MM.1S (cell line): ENCODE measurements at places on chromosomes 1 and 21.

GRCh38 chr1:17837233-17838030 is 82.3 kb downstream of the ACTL8 start:
- H3K36me3 ChIP-seq, result no peaks in the 10 kb centered on the region
- DNase-seq, result no peak
- H3K27me3 ChIP-seq, result peaks cover 91% of the 10 kb centered on the region
- H3K27ac ChIP-seq, result no peak overlapping the region
- no peak overlapping the region for H3K4me3 ChIP-seq

DNA sequence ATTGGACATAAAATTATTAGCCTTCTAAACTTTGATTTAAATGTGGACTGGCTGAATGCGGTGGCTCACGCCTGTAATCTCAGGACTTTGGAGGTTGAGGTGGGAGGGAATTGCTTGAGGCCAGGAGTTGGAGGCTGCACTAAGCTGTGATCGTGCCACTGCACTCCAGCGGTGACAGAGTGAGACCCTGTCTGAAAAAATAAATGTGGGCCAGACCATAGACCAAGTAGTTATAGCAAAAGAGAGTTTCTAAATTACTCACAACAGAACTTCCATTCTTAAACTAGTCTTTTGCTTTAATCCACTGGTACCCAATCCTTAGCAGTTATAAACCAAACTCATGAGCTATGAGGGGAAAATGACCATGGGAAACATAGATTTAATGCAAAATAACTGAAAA is 35.2 kb downstream of the RAP1A start:
- no peaks in the 10 kb centered on the region for H3K36me3 ChIP-seq
- 0 out of 2 replicates have a peak, but pooled peaks cover 1% of the 10 kb centered on the region for H3K4me1 ChIP-seq
- no peak overlapping the region for H3K4me3 ChIP-seq

DNA sequence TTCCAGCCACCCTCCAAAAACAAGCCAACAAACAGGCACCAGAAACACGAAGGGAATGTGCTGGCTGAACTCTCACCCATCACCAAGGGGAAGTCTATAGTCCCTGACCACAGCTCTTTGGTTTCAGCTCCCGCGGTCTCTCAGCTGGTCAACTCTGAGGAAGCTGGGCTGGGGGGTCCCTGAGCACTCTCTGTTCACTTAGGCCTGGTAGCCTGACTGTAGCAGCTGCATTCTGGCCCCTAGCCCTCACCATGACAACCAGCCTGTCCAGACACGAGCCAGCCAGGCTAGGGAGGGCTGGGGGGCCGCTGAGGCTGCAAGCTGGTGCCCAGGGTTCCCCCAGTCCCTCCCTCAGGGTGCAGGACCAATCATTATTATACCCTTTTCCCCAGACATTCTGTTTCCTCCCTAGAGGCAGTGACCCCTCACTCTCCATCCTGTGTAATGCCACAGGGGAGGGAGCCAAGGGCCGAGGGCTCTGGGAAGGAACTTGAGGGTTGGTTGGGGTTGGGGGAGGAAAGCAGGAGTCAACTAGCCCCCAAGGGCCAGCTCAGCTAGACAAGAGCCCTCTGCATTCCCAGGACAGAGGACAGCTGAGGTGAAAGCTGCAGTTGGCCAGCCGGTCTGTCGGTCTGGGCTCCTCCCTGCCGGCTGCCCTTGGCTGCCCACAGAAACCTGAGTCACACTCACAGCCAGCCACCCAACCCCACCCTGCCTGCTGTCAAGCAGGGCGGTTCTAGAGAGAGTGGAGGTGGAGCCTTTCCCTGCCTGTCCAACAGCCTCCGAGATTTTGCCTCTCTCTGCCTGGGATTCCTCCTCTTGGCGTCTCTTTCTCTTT is 1.2 kb upstream of the TRAPPC3 start:
- peaks cover 22% of the 10 kb centered on the region for H3K4me1 ChIP-seq
- peak; percentile 87 for DNase-seq
- no peaks in the 10 kb centered on the region for H3K27me3 ChIP-seq
- H3K4me3 ChIP-seq, result peak overlapping the region; percentile 57
- no peaks in the 10 kb centered on the region for H3K36me3 ChIP-seq
- H3K27ac ChIP-seq, result peak overlapping the region; percentile 96

DNA sequence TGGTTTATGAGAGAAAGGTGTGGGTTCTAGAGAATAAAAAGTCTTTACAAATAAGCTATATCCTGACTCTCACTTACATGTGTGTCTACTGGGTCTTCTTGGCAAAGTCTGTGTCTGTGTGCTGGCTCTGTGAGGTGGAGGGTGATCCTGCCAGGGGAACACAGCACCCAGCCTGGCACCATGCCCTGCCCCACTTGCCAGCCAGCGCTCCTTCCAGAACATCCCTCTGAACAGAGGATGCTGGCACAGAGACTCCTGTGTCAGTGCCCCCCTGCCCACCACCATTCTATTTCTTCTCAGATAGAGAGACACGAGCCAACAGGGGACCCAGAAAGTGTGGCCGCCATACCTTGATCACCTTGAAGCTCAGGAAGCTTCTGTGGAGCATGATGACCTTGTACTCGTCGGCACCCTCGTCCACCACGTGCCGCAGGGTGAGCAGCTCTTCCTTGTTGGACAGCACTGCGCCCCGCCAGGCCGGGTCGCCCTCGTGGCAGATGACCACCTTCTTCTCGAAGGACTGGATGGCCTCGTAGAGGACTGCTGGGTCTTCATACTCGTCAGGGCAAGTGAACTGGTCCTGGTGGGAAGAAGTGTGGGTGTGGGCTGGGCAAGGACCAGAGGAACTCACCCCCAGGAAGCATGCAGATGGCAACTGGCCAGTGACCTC is 49.7 kb downstream of the NTPCR start:
- no peaks in the 10 kb centered on the region for H3K36me3 ChIP-seq
- H3K27ac ChIP-seq, result no peak overlapping the region
- H3K4me3 ChIP-seq, result no peak overlapping the region
- H3K27me3 ChIP-seq, result no peaks in the 10 kb centered on the region
- H3K4me1 ChIP-seq, result no peaks in the 10 kb centered on the region

- H3K27ac ChIP-seq, result no peak overlapping the region
- no peaks in the 10 kb centered on the region for H3K4me1 ChIP-seq
- no peak overlapping the region for H3K4me3 ChIP-seq
- no peaks in the 10 kb centered on the region for H3K36me3 ChIP-seq
- no peak for DNase-seq
- H3K27me3 ChIP-seq, result no peaks in the 10 kb centered on the region
Measured at GRCh38 chr1:93687542-93687941, 5.9 kb upstream of the BCAR3 start.

GRCh38 chr1:35560256-35561225 is 2.9 kb downstream of the NCDN start:
- no peaks in the 10 kb centered on the region for H3K36me3 ChIP-seq
- no peak overlapping the region for H3K27ac ChIP-seq
- DNase-seq, result no peak
- H3K27me3 ChIP-seq, result no peaks in the 10 kb centered on the region

DNA sequence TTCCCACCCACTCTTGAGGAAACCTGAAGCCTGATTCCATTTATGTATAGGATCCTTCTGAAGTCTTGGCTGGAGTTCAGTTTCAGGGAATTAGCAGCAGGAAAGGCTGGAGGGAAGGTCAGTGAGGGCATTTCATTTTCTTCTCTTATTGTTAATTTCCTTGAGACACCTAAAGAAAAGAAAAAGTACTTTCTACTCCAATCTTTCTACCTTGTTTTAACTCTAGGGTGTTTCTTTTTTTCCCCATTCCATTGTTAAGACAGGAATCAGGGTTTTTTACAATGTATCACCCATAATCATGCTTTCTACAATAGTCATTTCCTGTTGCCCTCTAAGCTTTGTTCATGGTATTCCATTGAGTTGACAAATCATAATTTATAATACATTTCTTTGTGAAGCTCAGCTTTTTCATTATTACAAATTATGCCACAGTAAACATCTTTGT is 27.4 kb downstream of the SNRPE start:
- no peak overlapping the region for H3K4me3 ChIP-seq
- DNase-seq, result no peak
- H3K27ac ChIP-seq, result no peak overlapping the region
- H3K27me3 ChIP-seq, result no peaks in the 10 kb centered on the region
- no peaks in the 10 kb centered on the region for H3K4me1 ChIP-seq

- H3K4me3 ChIP-seq, result no peak overlapping the region
- no peak overlapping the region for H3K27ac ChIP-seq
- H3K4me1 ChIP-seq, result no peaks in the 10 kb centered on the region
- H3K36me3 ChIP-seq, result no peaks in the 10 kb centered on the region
- no peak for DNase-seq
- no peaks in the 10 kb centered on the region for H3K27me3 ChIP-seq
Measured at GRCh38 chr1:63230722-63231121, 91.6 kb upstream of the FOXD3 start.

GRCh38 chr1:210239349-210240111 is 6.9 kb downstream of the SERTAD4 start:
- no peak overlapping the region for H3K27ac ChIP-seq
- H3K4me3 ChIP-seq, result no peak overlapping the region
- H3K36me3 ChIP-seq, result no peaks in the 10 kb centered on the region
- H3K4me1 ChIP-seq, result peaks cover 1% of the 10 kb centered on the region

- peaks cover 15% of the 10 kb centered on the region; the same call in 1 of the 2 replicates for H3K4me1 ChIP-seq
- H3K36me3 ChIP-seq, result no peaks in the 10 kb centered on the region
- peaks cover 31% of the 10 kb centered on the region for H3K27me3 ChIP-seq
- no peak overlapping the region for H3K4me3 ChIP-seq
Measured at GRCh38 chr1:236161230-236161629, 18.9 kb downstream of the GPR137B start.

DNA sequence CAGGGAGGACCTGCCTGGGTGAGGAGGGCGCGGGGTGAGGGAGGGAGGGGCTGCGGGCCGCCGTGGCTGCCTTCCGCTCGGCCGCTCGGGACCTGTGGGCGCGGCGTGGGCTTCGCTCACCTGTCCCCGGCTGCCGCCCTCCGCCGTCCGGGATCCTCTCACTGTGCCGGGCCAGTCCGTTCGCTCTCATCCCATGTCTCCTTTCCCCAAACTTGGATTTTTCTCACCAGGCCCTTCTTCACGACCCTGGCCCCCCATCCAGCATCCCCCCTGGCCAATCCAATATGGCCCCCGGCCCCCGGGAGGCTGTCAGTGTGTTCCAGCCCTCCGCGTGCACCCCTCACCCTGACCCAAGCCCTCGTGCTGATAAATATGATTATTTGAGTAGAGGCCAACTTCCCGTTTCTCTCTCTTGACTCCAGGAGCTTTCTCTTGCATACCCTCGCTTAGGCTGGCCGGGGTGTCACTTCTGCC is 362 bp downstream of the ZBTB48 start:
- H3K27me3 ChIP-seq, result no peaks in the 10 kb centered on the region
- peak overlapping the region; percentile 4; the same call in 1 of the 2 replicates for H3K27ac ChIP-seq
- DNase-seq, result no peak
- peaks cover 14% of the 10 kb centered on the region for H3K4me1 ChIP-seq
- H3K4me3 ChIP-seq, result peak overlapping the region; percentile 70
- H3K36me3 ChIP-seq, result no peaks in the 10 kb centered on the region

DNA sequence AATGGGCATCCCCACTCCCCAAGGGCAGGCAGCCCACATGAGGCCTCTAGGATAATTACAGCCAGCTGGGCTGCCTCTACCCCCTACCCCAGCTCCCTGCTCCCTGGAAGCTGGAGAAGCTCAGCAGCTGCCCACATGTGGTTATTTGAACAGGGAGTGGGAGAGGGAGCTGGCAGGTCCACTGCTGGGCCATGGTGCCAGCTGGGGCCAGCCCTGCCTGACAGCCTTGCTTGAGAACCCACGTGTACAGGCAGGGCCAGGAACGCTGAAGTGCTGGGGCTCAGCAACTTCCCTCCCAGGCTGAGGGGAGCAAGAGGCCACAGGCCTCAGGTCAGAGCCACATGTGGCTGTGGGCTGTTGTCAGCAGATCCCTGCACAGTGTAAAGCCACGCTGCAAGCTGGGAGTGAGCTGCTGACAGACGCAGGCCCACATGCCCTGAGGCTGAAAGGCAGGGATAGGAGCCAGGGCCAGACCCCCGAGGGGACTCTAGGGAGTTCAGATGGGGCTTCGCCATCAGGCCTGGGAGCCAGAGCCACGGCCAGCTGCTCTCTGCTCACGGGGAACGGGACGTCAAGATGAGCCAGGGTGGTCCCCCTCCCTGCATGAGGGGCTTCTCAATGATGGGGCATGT is 129.0 kb downstream of the SYF2 start:
- no peak overlapping the region for H3K4me3 ChIP-seq
- no peak for DNase-seq
- no peaks in the 10 kb centered on the region for H3K27me3 ChIP-seq
- 0 out of 2 replicates have a peak, but pooled peaks cover 6% of the 10 kb centered on the region for H3K4me1 ChIP-seq

DNA sequence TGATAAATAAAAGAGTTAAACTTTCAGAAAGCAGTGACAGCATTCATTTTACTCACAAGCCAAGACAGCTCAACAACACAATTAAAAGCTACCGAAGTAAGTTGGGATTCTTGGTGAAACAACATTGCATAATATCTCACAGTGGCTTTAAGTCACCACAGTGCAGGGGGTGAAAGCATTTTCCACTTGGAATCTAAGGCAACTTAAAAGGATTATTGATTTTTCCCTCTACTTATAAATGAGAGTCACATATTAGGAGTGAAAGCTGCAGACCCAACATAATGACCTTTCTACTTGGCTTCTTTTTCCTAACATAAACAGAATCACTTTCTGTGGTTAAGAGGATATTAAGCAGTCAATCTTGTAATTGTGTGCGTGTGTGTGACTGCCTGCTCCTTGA is 536.6 kb upstream of the CXADR start:
- H3K27me3 ChIP-seq, result no peaks in the 10 kb centered on the region
- no peak for DNase-seq
- no peaks in the 10 kb centered on the region for H3K36me3 ChIP-seq

DNA sequence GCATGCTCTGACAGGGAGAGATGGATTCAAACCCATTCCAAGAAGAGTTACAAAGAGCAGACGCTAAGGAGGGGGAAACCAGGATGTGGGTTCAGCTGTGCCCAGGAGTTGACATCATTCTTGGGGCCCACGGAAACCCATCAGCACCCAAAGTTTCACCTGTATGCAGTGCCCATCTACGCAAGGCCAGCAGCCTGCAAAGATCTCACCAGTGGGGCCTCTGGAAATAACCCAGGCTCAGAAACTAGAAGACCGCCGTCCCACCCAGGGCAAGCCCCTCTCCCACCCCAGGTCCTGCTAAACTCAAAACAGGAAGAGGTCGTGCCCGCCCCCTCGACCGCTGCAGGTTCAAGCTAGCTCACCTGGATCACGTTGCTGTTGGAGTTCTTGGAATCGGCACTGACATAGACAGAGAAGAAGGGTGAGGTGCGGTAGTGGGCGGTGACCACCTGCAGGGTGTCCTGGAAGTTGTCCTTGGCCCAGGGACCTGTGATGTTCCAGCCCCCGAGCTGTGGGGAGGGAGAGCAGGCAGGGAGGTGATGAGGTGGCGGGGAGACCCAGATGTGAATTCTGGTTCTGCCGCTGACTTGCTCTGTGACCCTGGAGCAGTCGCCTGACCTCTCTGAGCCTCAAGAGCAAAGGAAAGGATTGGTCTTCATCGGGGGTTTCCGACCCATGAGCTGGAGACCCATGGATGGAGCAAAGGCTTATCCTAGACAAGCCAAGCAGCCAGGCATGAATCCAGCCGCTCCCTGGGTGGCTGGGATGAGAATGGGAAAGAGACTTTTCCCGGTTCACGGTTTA is 31.7 kb downstream of the ECE1 start:
- H3K27ac ChIP-seq, result no peak overlapping the region
- H3K27me3 ChIP-seq, result no peaks in the 10 kb centered on the region
- no peak for DNase-seq
- no peak overlapping the region for H3K4me3 ChIP-seq
- H3K36me3 ChIP-seq, result no peaks in the 10 kb centered on the region
- H3K4me1 ChIP-seq, result no peaks in the 10 kb centered on the region

- no peak overlapping the region for H3K27ac ChIP-seq
- H3K36me3 ChIP-seq, result no peaks in the 10 kb centered on the region
- H3K27me3 ChIP-seq, result no peaks in the 10 kb centered on the region
- no peaks in the 10 kb centered on the region for H3K4me1 ChIP-seq
- DNase-seq, result peak; percentile 82
Measured at GRCh38 chr1:186722711-186723309, 42.6 kb upstream of the PTGS2 start.

GRCh38 chr1:160829766-160830165 is 32.9 kb downstream of the CD244 start:
- H3K4me3 ChIP-seq, result no peak overlapping the region
- H3K36me3 ChIP-seq, result no peaks in the 10 kb centered on the region
- H3K27ac ChIP-seq, result no peak overlapping the region
- H3K4me1 ChIP-seq, result no peaks in the 10 kb centered on the region
- DNase-seq, result no peak
- H3K27me3 ChIP-seq, result no peaks in the 10 kb centered on the region
